ENCODE measurements at places on chromosomes 13 and 19. TPM values are rescaled to one million over a fixed set of nuclear protein-coding genes. Genes with fewer than 3 reads are reported as not detected.
A peak's percentile ranks its signal among the peaks of the same experiment; 100 is the strongest.

GRCh38 chr13:68056816-68057710 lies 826.9 kb upstream of the PCDH9 start:
- no peak overlapping the region for H3K27ac ChIP-seq
- H3K4me3 ChIP-seq, result no peak overlapping the region
- no peaks in the 10 kb centered on the region for H3K36me3 ChIP-seq

CACNG6 gene
- not detected for total RNA-seq

DNA sequence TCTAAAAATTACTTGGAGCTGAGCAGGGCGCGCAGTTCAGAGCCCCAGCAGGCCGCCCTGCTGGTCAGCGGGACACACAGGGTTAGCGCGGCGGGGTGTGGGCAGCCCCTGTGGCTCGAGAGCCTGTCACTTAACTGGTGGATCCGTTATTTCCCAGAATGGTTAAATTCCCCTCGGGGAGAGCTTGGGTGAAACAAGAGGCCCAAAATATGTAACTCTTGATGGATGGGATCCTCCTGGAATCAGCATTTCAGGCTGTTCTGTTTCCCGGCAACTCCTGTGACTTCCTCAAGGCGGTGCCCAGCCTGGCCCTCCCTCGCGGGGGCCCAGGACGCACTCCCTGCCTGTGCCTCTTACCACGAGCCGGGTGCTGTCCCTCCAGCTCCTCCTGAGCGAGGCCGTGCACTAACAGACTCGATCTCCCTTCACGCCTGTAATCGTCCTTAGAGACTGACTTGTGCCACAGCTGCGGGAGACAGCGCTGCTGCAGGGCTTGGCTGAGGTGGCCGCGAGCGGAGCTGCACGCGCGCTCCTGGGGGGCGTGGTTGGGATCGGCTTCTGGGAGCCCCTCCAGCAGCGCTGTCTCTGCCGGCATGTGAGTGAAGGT lies 9.7 kb downstream of the PTBP1 start:
- H3K27ac ChIP-seq, result no peak overlapping the region
- H3K4me1 ChIP-seq, result peaks cover 24% of the 10 kb centered on the region
- peaks cover 91% of the 10 kb centered on the region for H3K36me3 ChIP-seq
- no peaks in the 10 kb centered on the region for H3K27me3 ChIP-seq
- no peak overlapping the region for H3K4me3 ChIP-seq
- DNase-seq, result no peak

MYPOP gene
- 0.73 TPM for total RNA-seq

PEX11G gene
- not detected for total RNA-seq

DNA sequence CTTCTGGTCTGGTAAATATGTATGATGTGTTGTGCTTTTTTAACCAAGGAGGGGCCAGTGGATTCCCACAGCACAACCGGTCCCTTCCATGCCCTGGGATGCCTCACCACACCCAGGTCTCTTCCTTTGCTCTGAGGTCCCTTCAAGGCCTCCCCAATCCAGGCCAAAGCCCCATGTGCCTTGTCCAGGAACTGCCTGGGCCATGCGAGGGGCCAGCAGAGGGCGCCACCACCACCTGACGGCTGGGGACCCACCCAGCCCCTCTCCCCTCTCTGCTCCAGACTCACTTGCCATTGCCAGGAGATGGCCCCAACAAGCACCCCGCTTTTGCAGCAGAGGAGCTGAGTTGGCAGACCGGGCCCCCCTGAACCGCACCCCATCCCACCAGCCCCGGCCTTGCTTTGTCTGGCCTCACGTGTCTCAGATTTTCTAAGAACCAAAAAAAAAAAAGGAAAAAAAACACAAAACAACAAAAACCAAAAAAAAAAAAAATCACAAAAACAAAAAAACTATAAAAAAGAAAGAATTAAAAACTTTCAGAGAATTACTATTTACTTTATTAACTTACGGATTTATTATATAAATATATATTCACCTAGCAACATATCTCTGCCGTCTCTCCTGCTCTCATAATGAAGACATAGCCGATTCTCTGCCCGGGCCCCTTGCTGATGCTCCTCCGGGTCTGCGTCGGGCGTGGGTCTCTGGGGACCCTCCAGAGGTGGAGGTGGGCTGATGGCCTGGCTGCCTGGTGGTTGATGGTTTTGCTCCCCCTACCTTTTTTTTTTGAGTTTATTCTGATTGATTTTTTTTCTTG lies 14.4 kb downstream of the CAPN12 start:
- no peak overlapping the region for H3K4me3 ChIP-seq
- DNase-seq, result peak; percentile 77
- peaks cover 68% of the 10 kb centered on the region for H3K36me3 ChIP-seq
- H3K27ac ChIP-seq, result peak overlapping the region; percentile 81
- H3K27me3 ChIP-seq, result no peaks in the 10 kb centered on the region

CIC gene
- 39.1 TPM for total RNA-seq

VWA8 gene
- 38.4 TPM for total RNA-seq

DNA sequence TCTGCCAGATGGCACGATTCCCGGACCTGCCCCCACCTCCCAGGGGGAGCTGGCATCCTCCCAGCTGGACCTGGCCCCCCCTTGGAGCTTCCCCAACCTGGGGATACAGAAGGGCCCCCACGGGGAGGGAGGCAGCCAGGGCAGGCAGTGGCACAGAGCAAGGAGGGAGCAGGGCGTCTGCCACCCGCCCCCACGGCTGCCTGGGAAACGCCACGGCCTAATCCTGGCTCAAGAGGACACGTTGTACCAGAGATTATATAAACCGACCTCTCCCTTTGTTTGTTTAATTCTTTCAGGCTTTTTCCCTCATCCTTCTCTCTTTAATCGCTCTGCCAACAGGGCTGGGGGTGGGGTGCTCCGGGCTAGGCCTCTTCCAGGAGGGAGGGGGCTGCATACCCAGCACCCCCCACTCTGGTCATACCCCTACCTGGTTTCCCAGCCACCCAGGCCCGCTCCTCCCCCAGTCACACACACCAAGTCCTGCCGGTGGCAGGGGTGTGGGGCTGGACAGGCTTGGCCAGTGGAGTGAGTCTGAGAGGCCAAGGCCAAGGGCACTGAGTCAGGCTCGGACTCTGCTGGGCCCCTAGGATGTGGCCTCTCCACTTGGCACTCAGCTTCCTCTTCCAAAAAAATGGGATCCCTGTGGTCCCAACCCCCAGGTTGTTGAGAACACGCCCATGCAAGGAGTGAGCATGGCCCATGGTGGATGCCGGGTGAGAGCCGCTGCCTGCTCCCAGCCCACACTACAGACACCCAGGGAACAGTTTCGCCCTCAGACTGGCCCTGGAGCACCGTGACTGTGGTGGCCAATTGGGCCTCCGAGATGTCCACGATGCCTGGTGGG lies 29.5 kb upstream of the NFIC start:
- DNase-seq, result peak; percentile 97
- peak overlapping the region; percentile 96 for H3K27ac ChIP-seq
- no peaks in the 10 kb centered on the region for H3K36me3 ChIP-seq
- H3K27me3 ChIP-seq, result no peaks in the 10 kb centered on the region

ZNF443 gene
- total RNA-seq, result not detected

DNA sequence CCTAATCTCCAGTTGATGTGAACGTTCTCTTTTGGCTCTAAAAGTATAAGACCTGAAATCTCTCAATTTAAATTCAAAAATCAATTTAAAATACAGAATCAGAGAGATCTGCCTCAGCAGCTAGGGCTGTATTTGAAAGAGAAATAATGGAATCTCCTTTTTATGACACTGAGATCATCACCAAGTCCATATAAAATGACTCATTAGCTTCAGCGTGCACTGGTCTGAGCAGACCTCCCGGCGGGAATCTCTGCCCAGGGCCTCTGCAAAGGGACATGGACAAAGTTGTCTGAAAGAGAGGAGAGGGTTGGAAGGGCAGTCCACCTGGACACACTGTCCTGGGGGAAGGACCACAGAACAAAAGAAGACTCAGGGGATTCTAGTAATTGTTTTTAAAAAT lies 855.6 kb downstream of the EFNB2 start:
- H3K4me1 ChIP-seq, result no peaks in the 10 kb centered on the region
- DNase-seq, result no peak
- H3K27me3 ChIP-seq, result no peaks in the 10 kb centered on the region
- no peak overlapping the region for H3K4me3 ChIP-seq
- H3K36me3 ChIP-seq, result no peaks in the 10 kb centered on the region

GRCh38 chr19:13128583-13128982 lies 10.5 kb downstream of the NACC1 start:
- peaks cover 5% of the 10 kb centered on the region for H3K4me1 ChIP-seq
- H3K27me3 ChIP-seq, result no peaks in the 10 kb centered on the region
- H3K27ac ChIP-seq, result no peak overlapping the region
- H3K4me3 ChIP-seq, result no peak overlapping the region
- DNase-seq, result peak; percentile 26

S1PR2 gene
- total RNA-seq, result not detected

PTGIR gene
- 1.8 TPM for total RNA-seq

- peak overlapping the region; percentile 88 for H3K27ac ChIP-seq
- no peak overlapping the region for H3K4me3 ChIP-seq
- peak; percentile 84 for DNase-seq
- no peaks in the 10 kb centered on the region for H3K36me3 ChIP-seq
These were observed 43.5 kb upstream of the NPAS1 start for GRCh38 chr19:46975925-46976782.

GFY gene
- total RNA-seq, result not detected

GRCh38 chr19:17455308-17456123 lies 5.2 kb downstream of the NXNL1 start:
- no peaks in the 10 kb centered on the region for H3K36me3 ChIP-seq
- peaks cover 20% of the 10 kb centered on the region for H3K4me1 ChIP-seq
- no peak overlapping the region for H3K4me3 ChIP-seq
- peak; percentile 28 for DNase-seq
- no peak overlapping the region for H3K27ac ChIP-seq
- peaks cover 9% of the 10 kb centered on the region for H3K27me3 ChIP-seq

- no peak overlapping the region for H3K27ac ChIP-seq
- no peaks in the 10 kb centered on the region for H3K36me3 ChIP-seq
- H3K4me1 ChIP-seq, result no peaks in the 10 kb centered on the region
- no peak for DNase-seq
- H3K4me3 ChIP-seq, result no peak overlapping the region
These were observed 53.4 kb upstream of the AKAP11 start for GRCh38 chr13:42218576-42218975.

ALG5 gene
- total RNA-seq, result 61.1 TPM

GRCh38 chr19:7959211-7959610 lies 15.7 kb upstream of the TIMM44 start:
- peaks cover 60% of the 10 kb centered on the region for H3K36me3 ChIP-seq
- no peaks in the 10 kb centered on the region for H3K27me3 ChIP-seq
- no peak overlapping the region for H3K27ac ChIP-seq
- DNase-seq, result no peak
- H3K4me3 ChIP-seq, result no peak overlapping the region

- no peak overlapping the region for H3K4me3 ChIP-seq
- no peaks in the 10 kb centered on the region for H3K27me3 ChIP-seq
- H3K4me1 ChIP-seq, result no peaks in the 10 kb centered on the region
- DNase-seq, result no peak
These were observed 1300.7 kb downstream of the PCDH9 start for GRCh38 chr13:65929436-65929835.

DNA sequence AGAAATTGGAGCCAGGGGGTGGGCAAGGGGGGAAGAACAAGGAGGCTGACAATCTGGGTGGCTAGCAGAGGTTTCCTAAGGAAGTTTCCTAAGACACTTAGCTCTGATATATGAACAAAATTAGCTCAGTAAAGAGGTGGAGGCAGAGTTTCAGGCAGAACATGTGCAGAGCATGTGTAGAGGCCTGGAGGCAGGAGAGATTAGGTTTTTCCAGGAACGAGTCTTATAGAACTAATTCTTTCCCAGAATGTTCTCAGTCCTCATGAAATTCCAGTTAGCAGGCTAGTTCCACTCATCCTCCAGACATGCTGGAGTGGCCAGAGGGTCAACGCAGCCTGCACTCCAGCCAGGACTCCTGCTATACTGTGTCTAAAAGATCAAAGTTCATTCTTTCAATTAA lies 184.7 kb downstream of the LACC1 start:
- no peaks in the 10 kb centered on the region for H3K4me1 ChIP-seq
- no peak overlapping the region for H3K27ac ChIP-seq
- H3K27me3 ChIP-seq, result no peaks in the 10 kb centered on the region
- no peak overlapping the region for H3K4me3 ChIP-seq
- no peak for DNase-seq

DNA sequence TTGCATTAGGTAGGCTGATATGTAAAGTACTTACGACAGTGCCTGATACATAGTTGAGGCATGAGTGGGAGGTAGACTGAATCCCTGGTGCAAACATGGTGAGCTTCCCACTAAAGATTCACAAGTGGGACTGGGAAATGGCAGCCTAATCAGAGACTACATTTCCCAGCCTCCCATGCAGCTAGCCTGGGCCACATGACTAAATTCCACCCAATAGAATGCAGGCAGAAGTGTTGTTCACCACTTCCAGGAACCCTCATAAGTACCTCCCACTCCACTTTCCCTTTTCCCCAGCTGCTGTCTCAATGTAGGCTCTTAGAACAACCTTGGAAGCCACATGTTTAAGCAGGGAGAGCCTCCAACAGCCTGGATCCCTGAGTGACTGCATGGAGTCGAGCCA lies 104.9 kb downstream of the CACNA1A start:
- no peaks in the 10 kb centered on the region for H3K4me1 ChIP-seq
- H3K36me3 ChIP-seq, result no peaks in the 10 kb centered on the region

DNA sequence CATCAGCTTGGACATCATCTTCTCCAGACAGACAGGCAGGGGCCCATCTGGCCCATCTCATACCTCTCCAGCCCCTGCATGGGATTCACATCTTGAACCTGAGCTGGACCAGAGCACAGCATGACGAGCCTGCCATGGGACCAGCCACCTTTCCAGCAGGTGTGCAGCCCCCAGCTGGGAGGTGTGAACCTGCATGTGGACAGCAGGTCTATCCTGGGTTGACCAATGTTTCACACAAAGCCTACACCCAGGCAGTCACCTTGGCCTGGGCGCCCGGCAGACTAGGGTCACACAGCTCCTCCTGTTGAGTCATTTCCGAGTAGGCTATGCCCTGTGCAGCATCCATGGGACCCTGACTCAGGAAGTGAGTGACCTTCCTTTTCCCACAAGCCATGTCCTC lies 41.4 kb downstream of the MAU2 start:
- no peak overlapping the region for H3K4me3 ChIP-seq
- no peak overlapping the region for H3K27ac ChIP-seq
- no peaks in the 10 kb centered on the region for H3K27me3 ChIP-seq
- peaks cover 19% of the 10 kb centered on the region for H3K4me1 ChIP-seq
- H3K36me3 ChIP-seq, result peaks cover 23% of the 10 kb centered on the region
- DNase-seq, result no peak

SRRM5 gene
- total RNA-seq, result not detected

GRCh38 chr19:58182577-58182988 lies 278 bp upstream of the ZNF274 start:
- H3K36me3 ChIP-seq, result peaks cover 66% of the 10 kb centered on the region
- DNase-seq, result no peak
- peak overlapping the region; percentile 99 for H3K27ac ChIP-seq
- no peaks in the 10 kb centered on the region for H3K27me3 ChIP-seq
- no peaks in the 10 kb centered on the region for H3K4me1 ChIP-seq
